ENCODE measurements at places on chromosomes 3 and 15. TPM values are rescaled to one million over a fixed set of nuclear protein-coding genes. Genes with fewer than 3 reads are reported as not detected.

Gene GADL1
- 0.22 TPM for polyA plus RNA-seq

Gene GPR160
- polyA plus RNA-seq: 2.8 TPM

Gene TF
- polyA plus RNA-seq: 4.7 TPM

Gene ROBO2
- polyA plus RNA-seq: 7.3 TPM

Gene PRTG
- polyA plus RNA-seq: 1.2 TPM

Gene ANKRD63
- polyA plus RNA-seq: not detected

Gene IL17RE
- polyA plus RNA-seq: 2.0 TPM

Gene COL8A1
- polyA plus RNA-seq: 27.3 TPM

Gene CFAP91
- 7.3 TPM for polyA plus RNA-seq

Gene LTK
- polyA plus RNA-seq: 0.23 TPM

Gene CHRFAM7A
- 0.44 TPM for polyA plus RNA-seq

Gene CD80
- 0.07 TPM for polyA plus RNA-seq

Gene LMAN1L
- not detected for polyA plus RNA-seq

Gene CHDH
- 0.85 TPM for polyA plus RNA-seq

Gene GREM1
- 10.9 TPM for polyA plus RNA-seq

Gene INKA1
- 5.5 TPM for polyA plus RNA-seq

Gene LYZL4
- not detected for polyA plus RNA-seq

Gene RAP2B
- polyA plus RNA-seq: 5.5 TPM

Gene AP3B2
- polyA plus RNA-seq: 1.1 TPM

Gene FAIM
- 12.4 TPM for polyA plus RNA-seq

Gene ACSBG1
- 0.30 TPM for polyA plus RNA-seq

Gene CFAP20DC
- polyA plus RNA-seq: 0.42 TPM

Gene MYO5C
- polyA plus RNA-seq: 4.5 TPM

Gene FANCD2OS
- polyA plus RNA-seq: not detected

Gene DNAJA4
- 23.7 TPM for polyA plus RNA-seq
